ENCODE measurements at places on chromosomes 2 and 18. TPM values are rescaled to one million over a fixed set of nuclear protein-coding genes. Genes with fewer than 3 reads are reported as not detected.

CHRND gene
- total RNA-seq: not detected

FBXO11 gene
- total RNA-seq: 47.3 TPM

C2orf76 gene
- 11.7 TPM for total RNA-seq

MTCL1 gene
- total RNA-seq: 32.9 TPM

PHOSPHO2 gene
- 1.4 TPM for total RNA-seq

CFAP65 gene
- under 0.01 TPM for total RNA-seq

TFPI gene
- 147 TPM for total RNA-seq

C2orf78 gene
- not detected for total RNA-seq

IL36G gene
- not detected for total RNA-seq

GKN1 gene
- not detected for total RNA-seq

CERKL gene
- 0.09 TPM for total RNA-seq

AQP4 gene
- total RNA-seq: not detected
